Mesothelial cell of epicardium (in vitro differentiated cells): ENCODE measurements at places on chromosomes 7 and 10. TPM values are rescaled to one million over a fixed set of nuclear protein-coding genes. Genes with fewer than 3 reads are reported as not detected.

GRCh38 chr7:132650498-132650897 lies 74.2 kb upstream of the PLXNA4 start:
- no peak for DNase-seq

- DNase-seq = no peak
Measured at GRCh38 chr10:65805511-65805910, 1120.3 kb upstream of the LRRTM3 start.

DNA sequence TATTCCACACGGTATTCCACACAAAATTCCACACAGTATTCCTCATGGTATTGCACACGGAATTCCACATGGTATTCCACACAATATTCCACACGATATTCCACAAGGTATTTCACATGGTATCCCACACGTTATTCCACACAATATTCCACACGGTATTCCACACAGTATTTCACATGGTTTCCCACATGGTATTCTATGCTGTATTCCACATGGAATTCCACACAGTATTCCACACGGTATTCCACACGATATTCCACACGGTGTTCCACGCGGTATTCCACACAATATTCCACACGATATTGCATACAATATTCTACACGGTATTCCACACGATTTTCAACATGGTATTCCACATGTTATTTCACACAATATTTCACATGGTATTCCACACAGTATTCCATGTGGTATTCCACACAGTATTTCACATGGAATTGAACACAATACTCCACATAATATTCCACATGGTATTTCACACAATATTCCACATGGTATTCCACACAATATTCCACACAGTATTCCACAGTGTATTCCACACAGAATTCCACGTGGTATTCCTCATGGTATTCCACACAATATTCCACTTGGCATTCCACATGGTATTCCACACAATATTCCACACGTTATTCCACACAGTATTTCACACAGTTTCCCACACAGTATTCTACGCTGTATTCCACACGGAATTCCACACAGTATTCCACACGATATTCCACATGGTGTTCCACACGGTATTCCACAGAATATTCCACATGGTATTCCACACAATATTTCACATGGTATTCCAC lies 136.0 kb upstream of the CHST15 start:
- no peak for DNase-seq

- DNase-seq = no peak
Measured at GRCh38 chr7:141221007-141221612, 147.2 kb downstream of the TMEM178B start.

Gene RELN
- total RNA-seq = 7.3 to 9.7 TPM (median 8.6 TPM) in 3 replicates

- DNase-seq = no peak
Measured at GRCh38 chr10:116209781-116210180, 63.2 kb downstream of the GFRA1 start.

- no peak for DNase-seq
Measured at GRCh38 chr7:22270371-22270770, 86.6 kb downstream of the RAPGEF5 start.

- DNase-seq = no peak
Measured at GRCh38 chr10:103836861-103837260, 18.5 kb downstream of the SH3PXD2A start.

GRCh38 chr10:120562956-120563355 lies 105.9 kb downstream of the PLPP4 start:
- DNase-seq = no peak

DNA sequence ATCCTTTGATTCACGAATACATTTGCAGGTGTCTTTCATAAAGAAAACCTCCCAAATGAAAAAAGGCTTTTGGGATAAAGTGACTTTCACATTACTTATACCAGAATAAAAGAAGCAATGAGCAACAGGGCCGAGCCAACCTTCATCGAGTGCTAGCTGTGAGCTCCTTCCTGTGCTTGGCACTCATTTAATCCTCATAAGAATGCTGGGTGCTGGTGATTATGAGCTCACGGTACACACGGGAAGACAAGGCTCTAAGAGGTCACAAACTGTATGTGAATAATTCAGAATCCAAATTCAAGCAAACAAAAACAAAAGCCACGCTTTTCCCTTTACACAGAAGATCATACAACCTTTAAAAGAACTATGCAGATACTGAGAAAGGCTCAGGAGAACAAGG lies 156.2 kb downstream of the COBL start:
- no peak for DNase-seq

- no peak for DNase-seq
Measured at GRCh38 chr7:69114374-69114773, 483.9 kb upstream of the AUTS2 start.

GRCh38 chr10:50470798-50471582 lies 152.8 kb downstream of the SGMS1 start:
- no peak for DNase-seq

Gene IFIT1
- total RNA-seq = 34.5 to 44.1 TPM (median 35.4 TPM) in 3 replicates

Gene NAT16
- not detected in 3 replicates for total RNA-seq

- DNase-seq = no peak
Measured at GRCh38 chr10:56318816-56319215, 42.2 kb downstream of the ZWINT start.

GRCh38 chr7:116530107-116530820 lies 5.4 kb downstream of the CAV1 start:
- no peak for DNase-seq

DNA sequence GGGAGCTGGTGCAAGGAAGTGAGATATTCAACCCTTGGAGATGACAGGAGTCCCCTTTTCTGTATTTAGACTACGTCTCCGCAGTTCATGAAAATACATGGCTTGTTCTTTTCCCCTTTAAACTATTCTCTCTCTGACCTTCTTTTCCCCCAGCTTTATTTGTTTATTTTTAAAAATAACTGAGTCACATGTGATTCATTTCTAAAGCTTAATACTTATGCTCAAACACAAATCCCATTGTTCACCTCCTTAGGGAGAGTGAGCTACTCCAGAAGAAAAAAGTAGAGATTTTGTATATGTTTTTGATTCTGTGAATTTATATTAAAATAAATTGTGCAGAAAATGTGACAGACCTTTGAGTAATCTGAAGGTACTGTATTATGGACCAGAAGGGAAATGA lies 35.9 kb upstream of the FZD1 start:
- no peak for DNase-seq

DNA sequence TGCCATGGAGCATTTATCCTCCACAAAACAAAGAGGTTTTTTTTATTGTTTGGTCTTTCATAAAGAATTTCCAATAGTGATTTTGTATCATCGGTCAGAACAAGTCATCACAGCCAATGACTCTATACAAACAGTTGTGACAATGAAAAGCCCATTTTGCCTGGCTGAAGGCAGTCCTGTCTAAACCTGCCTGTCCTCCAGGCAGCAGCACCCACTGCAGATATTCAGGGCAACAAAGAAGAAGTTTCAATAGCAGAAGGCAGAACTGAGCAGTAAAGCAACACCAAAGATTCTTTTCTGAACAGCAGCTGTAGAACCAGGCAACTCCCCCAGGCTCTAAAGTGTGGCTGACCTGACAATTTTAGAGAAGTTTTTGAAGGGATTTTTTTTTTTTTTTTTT lies 169.4 kb downstream of the FGFR2 start:
- DNase-seq = no peak

- no peak for DNase-seq
Measured at GRCh38 chr7:27424231-27424630, 181.6 kb downstream of the EVX1 start.

- DNase-seq = no peak
Measured at GRCh38 chr7:46003161-46003560, 82.1 kb upstream of the IGFBP3 start.

GRCh38 chr7:19533266-19533665 lies 175.6 kb downstream of the POLR1F start:
- DNase-seq = no peak

DNA sequence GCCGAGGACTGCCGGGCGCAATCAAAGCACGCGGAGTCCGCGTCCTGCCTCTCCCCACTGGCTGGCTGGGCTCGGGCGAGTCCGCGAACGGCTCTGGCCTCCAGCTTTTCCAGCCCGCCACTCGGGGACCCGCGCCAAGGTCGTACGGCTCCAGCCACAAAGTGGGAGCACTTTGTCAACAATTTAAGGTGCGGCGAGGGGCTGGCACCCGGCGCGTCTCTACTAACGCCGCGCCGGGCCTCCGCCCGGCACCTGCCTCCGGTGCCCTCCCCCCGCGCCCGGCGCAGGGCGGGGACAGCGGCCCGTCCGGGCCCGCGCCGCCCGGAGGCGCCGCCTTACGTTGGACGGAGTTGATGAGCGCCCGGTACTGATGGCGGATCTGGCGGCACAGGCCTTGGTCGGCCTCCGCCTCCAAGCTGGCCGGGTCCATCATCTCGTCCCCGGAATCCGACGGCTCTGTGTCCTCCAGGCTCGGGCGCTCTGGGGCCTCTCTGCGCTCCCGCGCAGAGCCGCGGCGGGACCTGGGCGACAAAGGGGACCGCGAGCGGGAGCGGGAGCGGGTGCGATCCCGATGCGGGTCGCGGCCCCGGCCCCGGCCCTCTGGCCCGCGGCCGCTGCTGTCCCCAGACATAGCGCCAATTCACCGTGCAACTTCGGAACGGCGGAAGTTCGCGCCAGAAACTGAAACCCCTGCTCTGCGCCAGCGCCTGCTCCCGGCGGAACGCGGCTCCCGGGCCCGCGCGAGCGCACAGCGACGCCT lies at the start of gene NSMCE4A:
Gene NSMCE4A, minus strand, starts transcription at position 683 of the 760 bp plus-strand sequence. Its CDS starts 52 bp downstream, at position 631.
- DNase-seq = peak; percentile 81

Gene TMEM229A
- 0.59 to 0.69 TPM (median 0.66 TPM) in 3 replicates for total RNA-seq

- no peak for DNase-seq
Measured at GRCh38 chr10:128576943-128577670, 450.9 kb upstream of the MKI67 start.

DNA sequence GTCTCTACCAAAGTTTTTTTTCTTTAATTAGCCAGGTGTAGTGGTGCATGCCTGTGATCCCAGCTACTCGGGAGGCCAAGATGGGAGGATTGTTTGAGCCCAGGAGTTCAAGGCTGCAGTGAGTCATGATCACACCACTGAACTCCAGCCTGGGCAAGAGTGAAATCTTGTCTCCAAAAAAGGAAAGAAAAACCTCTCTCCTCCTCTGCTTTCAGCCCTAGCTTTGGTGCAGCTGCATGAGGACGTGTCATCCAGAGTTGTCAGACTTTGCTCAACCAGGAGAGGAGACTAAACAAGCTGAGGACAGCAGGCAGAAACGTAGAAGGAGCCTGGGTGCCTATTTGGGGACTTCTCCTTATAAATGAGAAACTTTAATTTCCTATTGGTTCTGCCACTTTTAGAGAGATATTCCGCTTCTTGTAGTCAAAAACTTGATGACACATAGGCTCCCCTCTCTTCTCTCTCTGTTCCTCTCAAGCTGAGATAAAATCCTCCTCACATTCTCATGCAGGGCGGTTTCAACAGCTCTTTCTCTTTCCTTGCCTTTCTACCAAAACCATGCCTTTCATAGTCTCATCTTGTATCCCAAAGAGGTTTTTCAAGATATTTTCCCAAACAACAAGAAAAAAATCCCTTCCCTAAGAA lies 205.4 kb downstream of the ARHGAP12 start:
- no peak for DNase-seq

- DNase-seq = no peak
Measured at GRCh38 chr10:91120348-91120747, 100.1 kb upstream of the PCGF5 start.

- DNase-seq = no peak
Measured at GRCh38 chr10:70679498-70679897, 7.2 kb downstream of the ADAMTS14 start.

DNA sequence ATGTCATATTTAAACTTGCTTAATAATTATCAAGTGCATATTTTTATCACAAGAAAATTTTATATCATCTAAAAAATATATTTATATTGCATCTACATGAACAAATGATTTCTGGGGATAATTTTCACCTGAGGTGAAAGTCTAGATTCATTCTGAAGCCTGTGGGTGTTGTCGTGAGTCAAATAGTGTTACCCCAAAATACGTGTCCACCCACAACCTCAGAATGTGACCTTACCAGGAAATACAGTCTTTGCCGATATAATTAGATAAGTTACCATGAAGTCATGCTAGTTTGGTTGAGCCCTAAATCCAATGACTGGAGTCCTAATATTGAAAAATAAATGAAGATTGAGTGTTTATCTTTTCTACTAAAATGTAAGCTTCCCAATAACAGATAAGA lies 203.0 kb upstream of the MDFIC start:
- no peak for DNase-seq

- DNase-seq = no peak
Measured at GRCh38 chr7:53811555-53812079, 730.6 kb upstream of the VSTM2A start.

- DNase-seq = no peak
Measured at GRCh38 chr7:121012170-121012874, 23.8 kb downstream of the CPED1 start.

GRCh38 chr10:62048470-62048869 lies 147.0 kb downstream of the ARID5B start:
- DNase-seq = no peak

Gene CHN2
- 6.9 to 8.0 TPM (median 7.0 TPM) in 3 replicates for total RNA-seq

DNA sequence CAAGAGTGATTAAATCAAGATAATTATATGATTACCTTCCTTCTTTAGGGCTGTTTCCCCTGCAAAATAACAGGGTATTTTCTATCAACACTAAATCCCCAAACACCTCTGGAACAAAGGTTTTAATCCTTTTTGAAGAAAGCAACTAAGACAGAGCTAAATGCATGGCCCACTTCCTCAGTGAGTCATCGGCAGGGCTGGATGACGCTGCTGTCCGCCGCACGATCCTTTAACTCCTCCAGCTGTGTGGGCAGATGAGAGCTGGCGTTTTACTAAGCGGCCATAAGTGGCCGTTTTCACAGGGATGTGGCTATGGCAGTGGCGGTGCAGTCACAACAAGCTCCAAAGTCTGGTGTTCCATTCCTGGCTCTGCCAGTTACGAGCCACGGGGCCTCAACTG lies 76.0 kb upstream of the C1QL3 start:
- no peak for DNase-seq

Gene MYO3A
- total RNA-seq = 4.2 to 4.7 TPM (median 4.7 TPM) in 3 replicates

- no peak for DNase-seq
Measured at GRCh38 chr7:35565927-35566326, 129.0 kb downstream of the HERPUD2 start.

DNA sequence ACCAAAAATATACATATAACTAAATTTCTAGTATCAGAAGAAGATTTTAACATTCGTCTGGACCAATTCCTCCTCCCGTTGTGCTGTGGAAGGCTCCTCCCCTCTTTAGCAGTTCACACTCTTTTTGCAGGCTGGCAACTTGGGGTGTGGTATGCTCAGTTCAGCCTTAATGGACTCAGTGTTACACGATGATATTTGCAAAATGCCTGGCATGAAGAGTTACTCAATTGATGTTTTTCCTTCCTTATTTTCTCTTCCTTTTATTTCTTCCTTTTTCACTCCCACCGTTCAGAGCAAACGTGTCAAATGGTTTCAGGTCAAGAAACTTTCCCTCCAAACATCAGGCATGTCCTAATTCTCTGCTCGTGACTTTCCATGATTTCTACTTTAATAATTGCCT lies 248.3 kb downstream of the PHF14 start:
- DNase-seq = no peak

DNA sequence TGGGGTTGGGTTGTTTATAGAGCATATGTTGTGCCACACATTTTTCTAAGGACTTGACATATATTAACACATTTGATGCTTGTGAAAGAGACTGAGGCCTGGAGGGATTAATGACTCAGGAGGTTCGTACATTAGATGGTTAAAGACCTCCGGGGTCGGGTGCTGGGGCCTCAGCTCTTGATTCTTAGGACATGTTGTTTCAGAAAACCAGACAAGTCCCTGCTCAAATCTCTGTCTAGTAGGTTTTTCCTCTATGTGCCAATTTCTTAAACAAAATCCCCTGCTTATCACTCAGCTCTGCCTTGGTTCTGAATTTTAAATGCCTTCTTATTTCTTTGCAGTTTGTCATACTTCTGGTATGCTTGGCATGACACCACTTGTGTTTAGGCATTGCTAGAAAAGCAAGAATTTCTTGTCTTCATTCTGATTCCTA lies 5.8 kb downstream of the UPP1 start:
- no peak for DNase-seq

GRCh38 chr10:44558521-44558920 lies 173.6 kb upstream of the CXCL12 start:
- DNase-seq = no peak

Gene CLDN3
- total RNA-seq = 10.5 to 11.0 TPM (median 10.6 TPM) in 3 replicates
